NCI-H774 (cell line): ENCODE measurements at places on chromosomes 3 and 15.

DNA sequence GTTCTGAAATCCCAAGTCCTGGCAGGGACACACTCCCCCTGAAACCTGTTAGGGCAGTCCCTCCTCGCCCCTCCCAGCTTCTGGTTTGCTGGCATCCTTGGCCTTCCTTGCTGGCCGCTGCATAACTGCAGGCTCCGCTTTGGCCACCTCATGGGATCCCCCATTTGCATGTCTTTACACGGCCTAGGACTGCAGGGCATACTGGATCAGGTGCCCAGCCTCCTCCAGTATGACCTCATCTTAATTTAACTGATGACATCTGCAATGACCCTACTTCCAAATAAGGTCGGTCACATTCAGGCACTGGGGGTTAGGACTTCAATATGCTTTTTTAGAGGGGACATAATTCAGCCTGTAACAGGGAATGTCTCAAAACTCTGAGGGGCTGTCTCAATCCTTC lies 173.3 kb downstream of the RAB11A start:
- DNase-seq, result no peak

DNA sequence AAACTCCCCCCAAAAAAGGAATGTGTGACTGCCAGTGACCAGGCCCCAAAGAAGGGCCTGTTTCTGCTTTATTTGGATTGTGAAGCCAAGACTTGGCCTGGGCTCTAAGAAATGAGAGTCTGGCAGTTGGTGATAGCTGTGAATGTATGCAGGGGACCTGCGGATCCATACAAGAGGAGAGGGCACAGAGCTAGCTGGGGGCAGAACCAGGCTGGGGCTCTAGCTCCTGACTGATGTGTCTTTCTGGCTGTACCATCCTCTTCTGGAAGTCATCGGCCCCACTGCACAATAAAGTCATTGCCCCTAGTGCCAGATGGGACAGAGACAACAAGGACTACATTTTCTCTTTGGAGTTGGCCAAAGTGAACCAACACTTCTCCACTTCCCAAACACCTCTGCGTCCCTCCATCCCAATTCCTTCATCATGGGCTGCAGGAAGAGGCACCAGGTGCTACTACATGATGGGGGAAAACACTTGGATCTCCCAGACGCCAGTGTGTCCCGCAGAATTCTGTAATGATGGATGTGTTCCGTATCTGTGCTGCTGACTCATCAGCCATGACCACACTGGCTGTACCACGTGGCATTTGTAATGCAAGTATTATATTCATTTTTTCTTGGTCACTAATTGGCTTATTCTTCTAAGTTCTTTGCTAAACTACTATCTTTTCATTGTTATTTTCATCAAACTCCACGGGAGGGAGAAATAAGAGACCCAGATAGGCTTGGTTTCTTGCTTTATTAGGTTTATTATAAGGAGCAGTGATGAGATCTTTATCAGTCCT lies 1.7 kb upstream of the PLA2G4F start:
- DNase-seq, result no peak

DNA sequence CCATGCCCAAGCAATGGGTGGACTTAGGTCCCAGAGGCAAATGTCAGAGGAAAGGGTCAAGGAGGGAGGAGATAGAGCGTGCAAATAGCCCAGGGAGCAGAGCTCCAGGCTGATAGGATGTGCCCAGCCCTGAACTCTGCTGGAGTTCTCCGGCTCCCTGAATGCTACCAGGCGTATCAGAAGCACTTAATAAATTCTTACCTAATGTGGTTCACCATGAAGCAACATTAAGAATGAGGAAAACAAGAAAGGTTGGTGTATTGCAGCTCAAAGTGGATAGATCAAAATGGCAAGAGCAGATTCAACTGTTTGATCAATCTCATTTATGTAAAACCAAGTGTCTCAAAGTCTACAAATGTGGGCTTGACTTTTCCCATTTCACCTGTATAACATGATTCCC lies 38.3 kb downstream of the PXYLP1 start:
- no peak for DNase-seq

GRCh38 chr3:112124907-112125607 lies 8.0 kb downstream of the GCSAM start:
- no peak for DNase-seq

- no peak for DNase-seq
Measured at GRCh38 chr15:81433462-81433861, 59.4 kb upstream of the TMC3 start.

GRCh38 chr3:193145248-193145647 lies 95.8 kb upstream of the PLAAT1 start:
- DNase-seq, result no peak

DNA sequence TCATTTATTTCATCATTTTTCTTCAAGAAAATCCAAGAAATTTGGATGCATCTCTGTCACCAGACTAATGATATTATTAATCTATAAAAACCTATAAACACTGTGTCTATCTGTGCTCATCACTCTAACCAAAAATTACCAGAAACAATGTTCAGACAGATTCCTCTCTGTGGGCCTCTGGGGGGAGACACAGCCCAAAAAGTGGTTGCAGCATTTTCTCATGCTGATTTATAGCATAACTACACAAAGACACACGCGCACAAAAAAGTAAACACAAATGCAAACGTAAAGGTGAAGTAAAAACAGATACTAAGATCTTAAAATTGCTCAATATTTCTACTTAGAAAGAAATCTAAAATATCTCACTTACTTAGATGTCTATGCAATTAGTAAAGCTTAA lies 976.0 kb downstream of the GBE1 start:
- no peak for DNase-seq

DNA sequence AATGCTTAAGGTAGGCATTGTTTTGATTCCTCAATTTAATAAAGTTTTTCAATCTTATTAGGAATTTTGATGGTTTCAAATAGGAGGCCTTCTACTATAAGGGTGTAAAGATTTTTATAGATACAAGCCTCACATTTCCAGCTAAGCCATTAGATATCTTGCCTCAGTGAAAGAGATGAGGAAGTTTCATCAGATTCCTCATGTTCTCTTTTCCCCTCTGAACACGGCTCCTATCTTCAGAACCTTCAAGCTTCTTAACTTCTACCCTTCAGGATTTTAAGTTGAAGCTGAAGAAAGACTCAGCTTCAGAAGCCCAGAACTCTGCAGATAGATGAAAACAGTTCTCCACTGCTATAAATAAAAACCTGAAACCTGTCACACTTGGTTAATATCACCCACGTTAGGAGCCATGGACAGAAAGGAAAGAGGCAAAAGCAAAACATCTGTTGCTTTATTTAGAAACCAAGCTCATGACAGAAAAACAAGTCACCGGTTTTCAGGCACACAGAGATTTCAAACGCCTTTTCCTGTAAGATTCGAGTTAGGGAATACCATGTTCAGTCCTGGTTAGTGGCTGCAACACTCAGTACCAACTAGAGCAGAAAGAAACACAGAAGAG lies 82.2 kb upstream of the GOLGA8B start:
- DNase-seq, result no peak
